ENCODE measurements at places on chromosomes 4 and X. TPM values are rescaled to one million over a fixed set of nuclear protein-coding genes. Genes with fewer than 3 reads are reported as not detected.

GRCh38 chrX:32591589-32591988, 619.8 kb downstream of the DMD start:
- H3K4me3 ChIP-seq = no peak overlapping the region
- no peak for DNase-seq
- peaks cover 5% of the 10 kb centered on the region for H3K36me3 ChIP-seq
- no peaks in the 10 kb centered on the region for H3K27me3 ChIP-seq

DNA sequence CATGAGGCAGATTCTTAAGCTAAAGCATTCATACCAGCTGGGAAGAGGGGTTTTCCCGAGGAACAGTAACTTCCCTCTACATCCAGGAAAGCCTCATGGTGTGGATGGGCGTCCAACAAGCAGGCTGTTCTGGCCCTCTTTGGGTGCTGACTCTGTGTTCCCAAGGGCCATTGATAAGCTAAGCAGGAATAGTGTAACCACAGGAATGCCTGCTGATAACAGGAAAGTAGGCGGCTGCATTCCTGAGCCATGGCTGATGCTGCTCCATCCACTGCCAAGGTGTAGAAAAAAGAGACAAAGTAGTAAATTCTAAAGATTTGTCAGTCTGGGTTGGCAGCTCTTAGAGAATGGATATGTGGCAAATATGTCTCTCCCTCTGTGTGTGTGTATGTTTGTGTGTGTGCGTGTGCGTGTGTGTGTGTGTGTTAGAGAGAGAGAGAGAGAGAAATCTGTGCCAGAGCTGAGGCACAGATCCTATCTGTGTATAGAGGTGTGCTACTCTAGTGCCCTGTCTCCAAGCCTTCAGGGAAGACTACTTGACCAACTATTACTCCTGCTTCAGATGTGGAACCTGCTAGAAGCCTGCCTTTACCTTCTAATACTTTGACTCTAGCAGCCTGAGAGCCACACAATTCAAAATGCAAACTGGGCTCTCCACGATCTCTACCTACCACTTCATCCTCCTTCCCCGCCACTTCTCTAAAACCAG, 353.1 kb upstream of the NR3C2 start:
- DNase-seq = no peak
- no peak overlapping the region for H3K4me3 ChIP-seq
- no peak overlapping the region for H3K27ac ChIP-seq
- no peaks in the 10 kb centered on the region for H3K36me3 ChIP-seq

GRCh38 chr4:111136438-111136837, 513.6 kb upstream of the PITX2 start:
- no peaks in the 10 kb centered on the region for H3K4me1 ChIP-seq
- no peak for DNase-seq
- H3K36me3 ChIP-seq = no peaks in the 10 kb centered on the region
- H3K27ac ChIP-seq = no peak overlapping the region
- H3K4me3 ChIP-seq = no peak overlapping the region

The NPY1R gene
- total RNA-seq = 0.69 TPM

- H3K36me3 ChIP-seq = no peaks in the 10 kb centered on the region
- no peak overlapping the region for H3K4me3 ChIP-seq
- H3K4me1 ChIP-seq = no peaks in the 10 kb centered on the region
- no peak overlapping the region for H3K27ac ChIP-seq
- no peaks in the 10 kb centered on the region for H3K27me3 ChIP-seq
- DNase-seq = no peak
These were observed 33.2 kb upstream of the BMP15 start for GRCh38 chrX:50877310-50877709.
